ENCODE measurements at places on chromosomes 3 and 15.

DNA sequence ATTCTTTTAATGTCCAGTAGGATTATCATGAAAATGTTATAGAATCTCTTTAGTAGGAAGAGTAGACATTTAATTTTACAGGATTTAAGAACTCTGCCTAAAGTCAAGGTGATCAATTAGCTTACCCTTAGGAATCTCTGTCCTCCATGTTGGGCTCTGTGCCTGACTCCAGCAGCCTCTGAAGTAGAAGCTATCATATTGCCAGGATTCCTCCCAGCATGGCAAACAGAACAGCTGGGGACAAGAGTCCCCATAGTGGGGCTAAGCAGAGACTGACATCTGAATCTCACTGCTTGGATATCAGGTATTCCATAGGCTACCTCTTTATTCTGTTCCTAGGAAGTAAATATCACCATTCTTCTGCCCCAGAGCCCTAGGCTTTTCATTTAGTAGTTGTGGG, 1.5 kb downstream of the SLC15A2 start:
- DNase-seq, result no peak

GRCh38 chr3:10389995-10390394, 69.1 kb upstream of the SEC13 start:
- DNase-seq, result no peak

DNA sequence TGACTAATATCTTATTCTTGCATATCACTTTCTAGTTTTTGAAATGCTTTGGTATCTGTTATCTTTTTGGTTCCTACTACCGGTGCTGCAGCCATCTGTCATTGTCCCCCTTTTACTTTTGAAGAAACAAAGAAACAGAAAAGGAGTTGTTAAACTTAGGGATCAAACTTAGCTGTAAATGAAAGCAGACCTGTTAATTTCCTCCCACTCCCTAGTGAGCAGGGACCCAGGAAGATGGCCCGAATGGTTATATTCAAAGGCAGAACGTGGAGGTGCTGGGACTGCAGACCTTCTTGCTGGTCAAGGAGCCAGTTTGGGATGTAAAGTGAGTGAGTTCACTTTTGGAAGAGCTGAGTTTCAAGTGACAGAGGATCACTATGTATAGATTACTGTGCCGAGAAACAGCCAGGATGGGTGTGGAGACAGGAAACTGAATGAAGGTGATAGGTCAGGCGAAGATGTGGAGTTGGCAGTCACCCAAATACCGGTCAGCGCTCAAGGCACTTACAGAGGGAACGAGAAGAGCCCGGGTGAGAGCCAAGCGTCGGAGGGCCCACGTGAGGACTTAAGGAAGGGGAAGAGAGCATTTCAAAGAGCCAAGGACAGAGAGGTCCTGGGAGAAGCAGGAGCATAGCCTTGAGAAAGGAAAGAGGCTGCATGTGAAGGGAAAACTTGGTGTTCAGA, 20.1 kb downstream of the KBTBD8 start:
- no peak for DNase-seq

GRCh38 chr15:80382285-80382684, 21.9 kb upstream of the ARNT2 start:
- DNase-seq, result no peak

GRCh38 chr3:128319741-128320141, 146.9 kb downstream of the DNAJB8 start:
- no peak for DNase-seq

GRCh38 chr3:39202094-39202493, 9.7 kb upstream of the XIRP1 start:
- DNase-seq, result no peak

GRCh38 chr3:134693226-134693625, 42.4 kb upstream of the KY start:
- no peak for DNase-seq

- DNase-seq, result no peak
Measured at GRCh38 chr3:127135241-127136023, 57.5 kb upstream of the PRR23E start.

DNA sequence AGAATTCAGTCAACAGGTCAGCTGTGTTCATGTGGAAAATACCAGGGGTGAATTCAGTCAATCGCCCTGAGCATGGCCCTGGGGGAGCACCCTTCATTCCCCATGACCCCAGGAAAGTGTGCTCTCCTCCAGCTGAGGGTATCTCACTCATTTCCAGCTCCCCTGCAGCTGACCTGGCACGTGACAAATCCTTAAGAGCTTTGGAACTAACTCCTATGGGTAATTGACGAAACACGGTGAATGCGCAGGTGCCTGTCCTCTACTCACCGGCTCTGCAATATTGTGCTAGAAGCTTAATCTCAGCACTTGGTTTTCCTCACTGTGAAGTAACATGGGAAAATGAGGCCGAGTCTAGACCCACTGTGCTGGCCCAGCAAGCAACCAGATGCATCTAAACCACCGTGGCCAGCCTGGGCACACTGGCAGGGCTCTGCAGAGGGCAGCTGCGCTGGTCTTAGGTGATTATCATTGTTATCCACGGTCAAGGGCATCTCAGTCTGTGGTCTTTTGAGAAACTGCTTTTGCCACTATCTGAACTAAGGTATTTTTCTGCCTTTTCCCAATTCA, 63.1 kb downstream of the SPSB4 start:
- DNase-seq, result no peak

DNA sequence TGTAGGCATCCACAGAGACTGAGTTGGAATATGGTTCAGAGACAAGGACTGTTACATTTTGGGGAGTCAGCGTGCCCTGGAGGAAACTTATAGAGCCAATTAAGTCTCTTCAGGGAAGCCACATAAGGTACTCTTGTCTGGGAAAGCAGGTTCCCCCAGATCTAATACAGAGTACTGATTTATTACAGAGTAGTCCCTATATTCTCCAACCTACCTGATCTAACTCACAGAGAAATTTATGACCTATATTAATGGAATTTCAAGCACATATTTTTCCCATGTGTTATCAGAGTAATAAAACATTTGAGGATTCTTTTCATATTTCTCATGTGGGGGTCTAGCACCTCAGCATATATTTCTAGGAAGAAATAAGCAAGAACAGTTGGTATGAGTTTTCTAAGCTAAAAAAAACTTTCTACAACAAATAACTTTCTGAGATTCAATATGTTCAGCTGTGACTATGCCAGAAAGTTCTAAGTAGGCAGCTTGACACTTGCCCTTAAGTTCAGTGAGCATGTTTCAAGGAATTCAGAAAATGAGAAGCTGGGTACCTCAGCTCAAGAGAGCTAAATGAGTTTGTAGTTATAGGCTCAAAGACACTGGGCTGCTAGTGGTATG, 75.3 kb upstream of the COL8A1 start:
- no peak for DNase-seq

DNA sequence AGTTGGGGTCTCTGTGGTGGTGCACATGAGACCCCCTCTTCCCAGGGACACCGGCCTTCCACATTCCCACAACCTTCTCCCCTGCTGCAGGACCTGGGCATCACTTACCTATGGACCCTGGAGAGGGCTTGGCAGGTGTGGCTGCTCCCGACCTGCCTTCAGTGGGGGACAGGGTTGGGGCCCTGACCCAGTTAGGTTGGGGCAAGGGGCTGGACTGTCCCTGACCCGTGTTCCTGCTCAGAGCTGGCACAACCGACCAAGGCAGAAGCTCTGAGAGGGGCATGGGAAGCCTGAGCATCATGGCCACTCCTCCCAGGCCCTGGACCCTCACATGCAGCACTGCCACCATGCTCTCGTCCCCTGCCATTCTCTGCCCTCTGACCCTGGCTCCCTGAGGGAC, 6.1 kb downstream of the NBEAL2 start:
- DNase-seq, result no peak

DNA sequence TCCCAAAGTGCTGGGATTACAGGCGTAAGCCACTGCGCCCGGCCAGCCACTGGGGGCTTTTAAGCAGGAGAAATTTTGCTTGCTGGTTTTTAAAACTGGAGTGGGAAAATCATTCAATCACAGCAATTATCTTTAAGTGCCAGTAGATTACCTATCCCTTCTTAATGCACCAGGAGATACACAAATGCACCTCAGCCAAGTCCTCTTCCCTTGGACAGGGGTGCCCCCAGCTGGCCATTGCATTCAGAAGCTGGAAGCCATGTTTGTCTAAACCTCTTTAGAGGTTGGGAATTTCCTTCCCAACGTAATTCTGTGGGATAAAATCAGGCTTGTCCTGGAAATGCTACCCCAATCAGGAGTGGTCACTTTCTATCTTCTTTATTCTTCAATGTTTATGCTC, 26.6 kb downstream of the MIX23 start:
- DNase-seq, result no peak

DNA sequence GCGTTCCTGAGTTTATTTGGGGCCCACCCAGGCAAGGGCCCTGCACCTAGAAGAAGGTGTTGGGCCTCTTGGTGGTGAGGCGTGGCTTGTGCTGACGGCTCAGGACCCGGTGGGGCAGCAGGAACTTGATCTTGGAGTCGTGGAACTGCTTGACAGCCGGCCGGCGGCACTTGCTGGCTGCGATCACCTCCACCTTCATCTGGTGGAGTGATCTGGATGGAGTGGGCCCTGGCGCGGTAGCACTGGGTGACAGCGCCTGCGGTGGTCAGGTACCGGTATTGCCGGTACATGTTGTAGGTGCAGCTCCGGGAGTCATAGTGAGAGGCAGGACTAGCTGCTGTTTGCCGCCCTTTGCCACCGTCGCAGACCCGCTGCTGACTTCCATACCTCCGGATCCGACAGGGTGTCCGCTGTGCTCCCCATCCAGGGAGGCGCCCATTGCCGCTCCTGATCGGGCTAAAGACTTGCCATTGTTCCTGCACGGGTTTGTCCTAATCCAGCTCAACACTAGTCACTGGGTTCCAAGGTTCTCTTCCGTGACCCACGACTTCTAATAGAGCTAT, 136.8 kb downstream of the ANO10 start:
- DNase-seq, result no peak

DNA sequence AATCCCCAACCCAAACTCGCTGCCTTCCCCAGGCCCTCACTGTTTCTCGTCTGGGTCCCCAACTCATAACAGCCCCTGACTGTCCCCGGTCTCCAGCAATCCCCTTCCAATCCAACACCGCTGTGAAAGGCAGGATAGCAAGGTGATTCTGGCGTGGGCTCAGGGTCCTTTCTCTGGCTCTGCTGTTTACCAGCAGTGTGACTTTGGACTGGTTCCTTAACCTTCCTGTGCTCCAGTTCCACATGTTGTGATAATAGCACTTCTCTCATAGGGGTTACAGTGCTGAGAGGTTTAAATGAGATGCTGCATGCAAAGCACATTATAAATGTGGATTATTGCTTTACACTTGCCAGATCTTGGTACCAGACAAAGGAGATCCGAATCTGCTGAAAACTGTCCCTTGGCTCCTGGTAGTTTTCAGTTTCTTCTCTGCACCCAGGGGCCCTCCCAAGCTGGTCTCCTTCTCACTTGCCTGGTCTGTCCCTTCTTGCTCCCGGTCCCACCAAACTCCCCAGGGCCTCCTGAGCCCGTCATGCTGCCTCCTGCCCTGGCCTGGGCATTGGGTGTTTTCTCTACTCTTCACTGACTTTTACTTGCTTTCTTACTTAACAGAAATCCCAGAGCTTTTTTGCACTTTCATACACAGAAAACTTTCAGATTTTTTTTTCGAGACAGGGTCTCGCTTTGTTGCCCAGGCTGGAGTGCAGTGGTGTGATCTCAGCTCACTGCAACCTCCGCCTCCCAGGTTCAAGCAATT, 26.8 kb upstream of the CYP11A1 start:
- no peak for DNase-seq

DNA sequence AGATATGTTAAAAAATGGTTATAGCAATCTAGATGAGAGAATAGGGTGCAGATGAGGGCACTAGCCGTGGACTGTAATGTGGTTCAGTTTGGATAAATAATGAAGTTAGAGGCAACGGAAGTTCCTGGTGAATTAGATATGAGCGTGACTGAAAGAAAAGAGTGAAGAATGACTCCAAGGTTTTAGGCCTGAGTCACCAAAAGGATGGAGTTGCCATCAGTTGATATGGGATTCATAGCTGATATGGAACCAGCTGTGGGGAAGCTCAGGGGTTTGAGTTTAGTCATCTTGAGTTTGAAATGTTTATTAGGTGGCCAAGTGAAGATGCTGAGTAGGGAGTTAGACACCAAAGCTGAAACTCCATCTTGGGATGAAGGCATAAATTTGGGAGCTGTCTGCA, 66.2 kb downstream of the SSR3 start:
- no peak for DNase-seq

GRCh38 chr15:86916671-86917360, 837.1 kb downstream of the AGBL1 start:
- DNase-seq, result no peak

- DNase-seq, result no peak
Measured at GRCh38 chr15:79872358-79873017, 24.3 kb downstream of the MTHFS start.

GRCh38 chr3:167872032-167872431, 136.5 kb downstream of the SERPINI1 start:
- no peak for DNase-seq

DNA sequence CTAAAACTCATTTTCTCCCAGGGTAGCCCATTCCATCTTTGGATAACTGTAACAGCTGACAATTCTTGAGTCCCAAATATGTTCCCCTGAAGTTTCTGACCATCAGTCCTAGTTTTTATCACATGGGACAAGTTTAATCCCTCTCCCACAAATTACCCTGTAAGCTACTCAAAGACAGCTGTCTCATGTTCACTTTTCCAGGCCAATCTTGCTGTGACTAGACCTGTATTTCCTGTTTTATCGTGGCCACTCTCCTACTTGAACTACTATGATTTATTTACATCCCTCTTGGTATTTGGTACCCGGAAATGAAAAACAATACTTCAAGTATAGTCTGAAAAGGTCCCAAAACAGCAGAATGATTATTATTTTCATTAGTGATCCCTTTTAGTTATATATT, 95.1 kb upstream of the MEX3B start:
- DNase-seq, result no peak

GRCh38 chr15:85463976-85464375, 83.6 kb downstream of the AKAP13 start:
- no peak for DNase-seq

DNA sequence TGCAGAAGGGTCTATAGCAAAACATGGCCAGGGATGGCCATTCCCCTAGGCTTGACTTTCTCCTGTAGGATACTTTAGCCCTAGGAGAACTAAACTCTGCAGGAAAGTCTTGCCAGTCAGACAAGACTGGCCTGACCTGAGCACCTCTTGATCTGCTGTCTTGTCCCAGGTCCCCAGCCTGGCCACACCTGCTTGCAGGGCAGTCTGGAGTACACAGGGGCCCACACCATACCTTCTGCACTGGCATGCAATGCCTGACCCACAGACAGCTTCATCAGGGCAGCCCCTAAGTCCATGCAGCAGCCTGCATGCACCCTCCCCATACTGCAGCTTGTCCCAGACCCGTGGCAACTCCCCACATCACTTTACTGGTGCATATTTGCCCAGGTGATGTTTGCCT, 204.6 kb downstream of the LRRC3B start:
- no peak for DNase-seq

DNA sequence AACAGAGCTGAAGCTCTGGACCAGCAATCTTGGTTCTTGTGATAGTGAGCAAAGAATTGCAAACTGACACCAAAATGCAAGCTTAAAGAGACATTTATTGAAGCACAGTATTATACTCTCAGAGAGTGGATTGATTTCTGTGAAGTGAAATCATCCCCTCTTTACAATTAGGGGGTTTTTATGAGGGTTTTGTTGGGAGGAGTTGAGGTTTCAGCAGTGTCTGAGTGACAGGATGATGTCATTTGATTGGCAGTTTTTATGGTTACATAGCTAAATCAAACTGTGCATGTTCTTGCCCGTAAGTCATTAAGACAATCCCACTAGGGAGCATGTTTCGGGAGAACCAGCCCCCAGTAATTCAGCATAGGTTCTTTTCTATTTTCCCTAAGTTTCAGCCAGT, 1200.5 kb downstream of the SI start:
- no peak for DNase-seq

Data from activated CD8-positive, alpha-beta memory T cell treated with anti-CD3 and anti-CD28 coated beads for 1 hour (primary cell).